ENCODE measurements at places on chromosomes 4 and X.

DNA sequence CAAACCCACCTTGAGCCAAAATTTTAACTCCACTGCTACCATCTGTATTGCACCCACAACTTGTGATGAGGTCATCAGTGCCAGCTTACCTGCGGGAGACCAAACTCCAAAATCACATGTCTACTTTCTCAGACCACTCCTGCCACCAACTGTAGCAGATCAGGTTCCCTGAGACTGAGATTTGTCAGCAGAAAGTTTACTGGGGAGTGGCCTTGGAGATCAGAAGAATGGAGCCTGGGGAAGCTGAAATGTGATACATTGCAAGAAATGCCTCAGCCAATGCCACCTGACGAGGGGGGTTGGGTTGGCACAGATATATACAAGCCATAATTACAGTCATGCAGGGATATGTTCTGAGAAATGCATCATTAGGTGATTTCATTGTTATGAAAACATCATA is 19.1 kb downstream of the HAUS3 start:
- no peak for DNase-seq

GRCh38 chrX:2561456-2561855 is 60.7 kb upstream of the DHRSX start:
- DNase-seq, result no peak

DNA sequence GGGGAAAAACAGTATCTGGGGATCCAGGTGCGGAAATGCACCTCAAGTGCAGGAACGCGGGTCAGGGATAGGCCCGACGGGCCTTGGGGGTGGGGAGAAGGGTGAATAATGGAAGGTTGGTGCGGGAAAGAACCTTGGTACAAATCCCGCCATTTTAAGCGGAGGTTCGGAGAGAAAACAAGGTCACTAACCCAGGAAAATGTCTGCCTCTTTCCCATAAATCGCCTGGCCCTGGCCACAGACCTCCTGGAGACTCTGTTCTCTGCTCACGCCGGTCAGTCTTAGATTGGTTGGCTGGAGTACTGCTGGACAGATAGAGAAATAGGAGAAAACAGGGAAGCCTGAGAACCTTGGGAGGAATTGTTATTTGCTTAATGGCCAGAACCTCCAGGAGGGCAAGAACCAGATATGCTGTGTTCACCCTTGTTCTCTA is 897 bp upstream of the FBXL5 start:
- no peak for DNase-seq

DNA sequence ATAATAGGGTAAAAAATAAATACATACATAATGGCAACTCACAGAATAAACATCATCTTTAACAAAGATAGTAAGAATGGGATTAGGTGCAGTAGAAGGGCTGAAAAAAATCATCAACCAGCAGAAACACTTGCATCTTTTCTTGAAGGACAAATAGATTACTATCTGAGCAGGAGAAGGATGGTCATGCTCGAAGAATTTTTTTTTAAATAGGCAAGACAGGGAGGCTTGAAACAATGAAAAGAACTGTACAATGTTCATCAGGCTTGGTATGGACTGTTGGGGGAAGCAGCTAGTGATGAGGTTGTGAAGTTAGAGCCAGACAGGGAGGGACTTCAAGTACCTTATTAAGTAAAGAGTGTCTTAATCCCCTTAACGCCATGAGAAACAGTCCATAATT is 167.4 kb upstream of the LDB2 start:
- DNase-seq, result no peak

DNA sequence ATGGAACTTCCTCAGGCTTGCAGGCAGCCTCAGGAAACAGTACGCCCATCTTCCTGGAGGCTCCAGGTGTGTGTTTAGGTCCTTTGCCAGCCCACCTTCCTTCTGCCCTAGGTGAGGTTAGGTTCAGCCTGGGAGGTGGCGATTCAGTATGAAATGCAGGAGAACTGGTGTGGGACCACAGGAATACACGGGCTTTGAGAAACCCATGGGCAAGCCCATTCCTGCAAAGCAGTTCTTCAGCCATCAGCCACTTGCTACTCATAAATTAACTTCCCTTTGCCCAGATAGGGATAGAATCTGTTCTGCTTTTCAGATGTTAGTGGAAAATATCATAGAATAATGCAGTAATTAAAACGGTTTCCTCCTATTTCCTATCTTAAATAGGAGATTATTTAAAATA is 32.2 kb downstream of the TBC1D14 start:
- no peak for DNase-seq

Data from CD4-positive, alpha-beta T cell treated with Interleukin-1 beta for 1 hour (primary cell).